ENCODE measurements at places on chromosomes 5 and 9.

DNA sequence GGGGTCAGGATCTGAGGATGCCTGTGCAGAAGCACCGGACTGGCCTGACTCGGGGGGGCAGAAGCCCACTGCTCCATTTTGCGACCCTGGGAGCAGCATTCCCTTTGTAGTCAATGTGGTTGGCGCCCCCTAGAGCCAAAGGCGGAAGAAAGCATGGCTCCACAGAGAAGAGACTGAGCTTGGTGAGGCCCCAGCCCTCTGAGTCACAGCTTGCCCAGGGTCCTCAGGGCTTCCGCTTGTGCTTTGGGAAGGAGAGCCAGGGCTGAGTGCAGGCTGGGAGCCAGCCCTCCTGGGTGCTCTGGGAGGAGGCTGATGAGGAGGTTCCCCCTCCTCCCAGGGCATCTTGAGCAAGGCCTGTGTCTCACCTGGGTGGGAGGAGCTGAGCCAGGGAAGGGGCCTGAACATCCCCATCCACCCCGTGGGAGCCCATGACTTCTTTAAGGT lies 5.5 kb upstream of the AQP3 start:
- DNase-seq, result peak; percentile 40

DNA sequence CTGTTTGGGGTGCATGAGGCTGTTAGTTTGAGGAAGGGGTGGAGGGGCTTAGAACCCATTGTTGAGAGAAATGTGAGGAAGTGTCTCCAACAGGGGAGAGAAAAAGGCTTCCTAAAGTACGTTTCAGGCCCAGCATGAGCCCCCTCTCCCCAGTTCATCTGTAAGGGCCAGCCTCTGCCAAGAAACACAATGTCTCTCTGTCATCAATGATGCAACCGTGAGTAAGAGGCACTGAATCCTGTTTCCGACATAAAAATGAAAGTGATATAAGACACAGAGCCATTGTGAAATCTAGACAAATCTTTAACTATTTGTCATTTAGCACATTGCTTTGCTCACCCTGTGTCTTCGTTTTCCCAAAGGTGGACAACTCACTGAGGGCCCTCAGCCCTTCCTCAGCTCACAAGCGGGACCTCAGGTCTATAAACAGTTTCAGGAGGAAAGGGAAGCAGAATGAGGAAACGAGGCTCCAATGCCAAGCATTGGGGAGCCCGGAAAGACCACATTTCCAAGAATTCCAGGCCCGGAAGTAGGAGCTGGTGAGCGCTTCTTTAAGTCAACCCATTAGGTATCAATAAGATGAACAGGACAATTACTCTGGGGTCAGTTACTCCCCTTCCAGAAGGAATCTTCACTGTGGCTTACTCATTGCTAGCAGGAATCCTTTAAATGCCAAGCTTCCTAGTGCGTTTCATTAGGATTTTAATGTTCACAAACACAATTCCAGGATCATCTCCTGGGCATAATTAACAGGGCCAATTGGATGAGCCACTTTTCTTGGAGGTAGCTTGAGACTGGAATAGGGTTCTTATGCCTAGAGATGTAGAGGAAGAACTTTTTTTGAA lies 59.0 kb upstream of the KLF4 start:
- DNase-seq, result no peak

DNA sequence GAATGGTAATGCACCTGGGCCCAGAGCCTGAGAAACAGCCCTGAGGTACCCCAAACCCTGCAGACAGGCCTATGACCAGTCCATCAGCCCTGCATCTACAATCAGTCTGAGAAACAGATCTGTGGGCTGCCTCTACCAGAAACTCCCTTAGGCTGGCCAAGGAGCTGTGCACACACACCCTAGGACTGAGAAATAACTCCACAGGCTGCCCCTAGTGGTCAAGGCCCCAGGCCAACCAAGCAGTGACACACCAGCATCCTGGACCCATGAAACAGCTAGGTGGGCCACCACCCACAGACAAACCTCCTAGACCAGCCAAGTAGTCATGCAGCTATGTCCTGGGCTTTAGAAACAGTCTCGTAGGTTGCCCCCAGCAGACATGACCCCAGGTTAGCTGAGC lies 253.6 kb upstream of the VLDLR start:
- no peak for DNase-seq

- DNase-seq, result no peak
Measured at GRCh38 chr5:82058710-82059109, 86.9 kb downstream of the ATG10 start.

GRCh38 chr5:73264631-73265030 lies 91.6 kb downstream of the TMEM174 start:
- DNase-seq, result no peak

GRCh38 chr9:22079873-22080341 lies 70.8 kb upstream of the CDKN2B start:
- no peak for DNase-seq

GRCh38 chr9:122248448-122248865 lies 16.2 kb downstream of the RBM18 start:
- DNase-seq, result no peak

DNA sequence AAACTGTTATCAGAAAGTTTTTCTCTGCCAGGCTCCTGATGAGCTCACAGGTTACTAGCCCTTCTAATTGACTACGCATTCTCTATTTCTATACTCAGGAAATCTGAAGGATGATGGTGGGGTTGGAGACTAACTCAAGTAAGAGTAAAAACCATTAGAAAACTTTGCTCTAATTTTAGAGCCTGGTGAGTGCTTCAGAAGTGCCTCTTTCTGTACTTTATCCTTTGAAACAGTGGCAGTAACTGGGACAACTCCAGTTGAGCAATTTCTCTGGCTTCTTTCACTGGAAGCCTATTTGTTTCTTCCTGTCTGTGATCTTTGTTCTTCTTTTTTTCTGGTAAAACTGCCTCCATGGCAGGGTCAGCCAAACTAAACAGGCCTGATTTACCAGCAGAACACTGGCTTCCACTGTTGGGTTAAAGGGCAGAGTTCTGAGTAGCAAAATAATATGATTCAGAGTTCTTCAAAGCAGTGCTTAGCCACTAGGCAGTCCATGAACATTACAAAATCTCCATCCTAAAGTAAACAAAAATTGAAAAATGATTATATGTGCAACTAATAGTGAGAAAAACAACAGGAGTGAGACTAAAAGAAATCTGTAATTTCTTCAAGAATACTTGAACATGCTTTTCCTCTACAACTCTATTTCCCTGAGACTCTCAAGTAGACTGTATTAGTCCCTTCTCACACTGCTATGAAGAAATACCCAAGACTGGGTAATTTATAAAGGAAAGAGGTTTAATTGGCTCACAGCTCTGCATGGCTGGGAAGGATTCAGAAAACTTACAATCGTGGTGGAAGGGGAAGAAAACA lies 79.8 kb downstream of the MROH2B start:
- no peak for DNase-seq

- DNase-seq, result no peak
Measured at GRCh38 chr5:146059460-146060220, 45.7 kb downstream of the PLAC8L1 start.

GRCh38 chr5:141835928-141836670 lies 42.1 kb downstream of the PCDH1 start:
- DNase-seq, result no peak

DNA sequence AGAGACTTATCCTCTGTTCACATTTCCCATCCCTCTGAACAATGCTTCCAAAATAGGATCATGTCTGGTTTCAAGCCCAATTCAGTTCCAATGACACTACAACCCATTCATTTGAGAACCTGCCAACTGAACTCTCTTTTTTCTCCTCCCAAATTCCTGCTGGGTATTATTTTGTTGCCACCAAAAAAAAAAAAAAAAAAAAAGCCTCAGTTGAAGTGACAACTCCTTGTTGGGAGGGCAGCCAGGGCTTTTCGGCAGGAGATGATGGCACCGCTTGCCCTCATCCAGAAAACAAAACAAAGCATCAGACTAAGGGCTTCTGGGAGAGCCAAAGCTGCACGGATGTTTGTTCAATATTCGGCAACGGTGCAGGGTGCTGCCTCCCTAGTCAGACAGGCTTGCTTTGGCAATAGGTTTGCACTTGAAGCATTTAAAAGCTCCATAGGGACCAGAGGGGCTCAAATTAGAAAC lies 30.6 kb upstream of the TRIM32 start:
- no peak for DNase-seq

- no peak for DNase-seq
Measured at GRCh38 chr9:36742264-36742663, 169.6 kb downstream of the MELK start.

DNA sequence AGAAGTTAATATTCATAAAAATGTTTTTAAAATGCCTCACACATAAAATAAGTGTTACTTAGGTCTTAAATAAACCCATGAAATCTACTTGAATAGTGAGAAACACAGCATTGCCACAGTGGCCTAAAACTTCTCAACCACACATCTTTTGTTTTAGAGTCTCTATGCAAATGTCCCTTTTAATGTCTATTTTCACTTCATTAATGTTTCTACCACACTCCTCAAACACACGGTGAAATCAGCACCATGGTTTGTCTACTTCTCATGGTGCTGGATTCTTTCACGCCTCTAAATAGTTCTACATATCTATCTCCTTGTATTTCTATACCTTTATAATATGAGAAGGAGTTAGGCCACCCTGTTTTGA lies 111.2 kb downstream of the EDIL3 start:
- DNase-seq, result no peak

DNA sequence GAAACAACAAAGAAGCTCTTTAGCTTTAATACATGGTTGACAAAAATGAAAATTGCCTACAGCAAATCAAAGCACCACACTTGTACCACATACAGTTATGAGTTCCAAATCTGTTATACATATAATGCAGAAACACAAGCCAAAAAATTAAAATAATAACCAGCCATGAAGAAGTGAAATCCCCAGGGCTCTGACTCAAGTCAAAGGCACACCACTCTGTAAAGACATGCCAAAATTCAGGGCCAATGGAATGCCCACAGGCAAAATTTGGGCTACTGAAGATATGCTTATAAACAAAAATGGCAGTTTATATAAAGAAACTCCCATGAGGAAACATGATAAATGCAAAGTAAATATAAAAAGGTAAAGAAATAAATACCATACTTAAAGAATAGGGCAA lies 29.0 kb downstream of the THBS4 start:
- DNase-seq, result no peak

DNA sequence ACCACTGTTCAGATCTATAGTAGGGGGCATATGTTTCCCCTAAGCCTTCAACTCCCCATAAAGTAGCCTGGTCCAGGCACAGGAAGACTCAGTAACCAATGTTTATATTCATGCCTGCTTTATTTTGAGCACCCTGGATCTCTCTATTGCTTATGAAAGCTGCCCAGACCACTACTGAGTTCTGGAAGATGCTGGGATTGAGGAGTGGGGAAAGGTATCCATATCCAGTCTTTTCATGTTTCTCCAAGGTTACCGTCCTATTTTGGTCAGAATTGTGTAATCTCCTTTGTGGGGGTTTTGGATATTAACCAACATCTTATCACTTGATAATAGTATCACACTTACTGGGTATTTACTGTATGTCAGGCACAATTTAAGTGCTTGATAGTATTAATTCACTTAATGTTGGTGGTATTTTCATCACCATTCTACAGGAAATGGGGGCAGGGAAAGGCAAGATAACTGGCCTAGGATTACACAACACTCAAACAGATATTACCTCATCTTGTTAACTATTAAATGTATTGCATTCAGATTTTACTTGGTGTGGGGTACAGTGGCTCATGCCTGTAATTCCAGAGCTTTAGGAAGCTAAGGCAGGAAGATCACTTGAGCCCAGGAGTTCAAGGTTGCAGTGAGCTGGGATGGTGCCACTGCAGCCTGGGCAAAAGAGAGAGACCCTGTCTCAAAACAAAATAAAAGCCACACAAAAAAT lies 36.3 kb downstream of the RUSC2 start:
- no peak for DNase-seq

- DNase-seq, result no peak
Measured at GRCh38 chr9:72680593-72681282, 159.3 kb downstream of the TMC1 start.

GRCh38 chr9:8980496-8981013 lies 1181.0 kb upstream of the DMAC1 start:
- no peak for DNase-seq

GRCh38 chr9:437574-438001 lies 222.9 kb downstream of the DOCK8 start:
- DNase-seq, result no peak

DNA sequence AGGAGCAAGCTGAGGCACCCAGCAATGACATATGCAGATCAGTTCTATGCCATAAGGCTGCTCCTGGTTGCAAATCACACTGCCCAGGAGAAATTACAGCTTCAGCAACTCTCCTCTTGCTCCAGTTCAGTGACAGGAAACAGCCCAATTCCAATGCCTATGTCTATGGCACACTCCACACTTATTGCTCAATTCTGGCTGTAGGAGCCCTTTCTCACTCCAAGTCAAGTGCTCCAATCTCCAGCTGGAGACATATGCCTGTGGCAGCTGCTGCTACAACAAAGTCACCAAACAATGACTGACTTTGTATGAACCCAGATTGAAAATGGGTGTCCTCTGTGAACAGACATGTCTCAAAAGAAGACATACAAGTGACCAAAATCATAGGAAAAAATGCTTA lies 31.8 kb upstream of the PLCXD3 start:
- no peak for DNase-seq

DNA sequence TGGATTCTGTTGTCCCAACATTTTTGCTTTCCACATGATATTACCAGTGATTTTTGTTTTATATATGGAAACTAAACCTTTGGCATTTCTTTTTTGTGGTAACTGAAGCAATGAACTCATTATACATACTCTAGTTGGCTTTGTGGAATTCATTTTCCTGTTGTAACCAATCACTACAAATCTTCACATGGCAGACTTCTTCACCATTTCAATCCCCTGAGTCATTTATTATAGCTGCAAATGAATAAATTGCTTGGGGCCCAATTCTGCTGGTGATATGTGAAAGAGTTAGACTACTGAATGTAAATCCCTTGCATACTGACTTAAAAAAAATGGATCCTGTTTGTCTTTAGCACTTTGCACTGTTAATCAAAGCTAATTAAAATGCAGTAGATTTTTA lies 1709.6 kb upstream of the WWC1 start:
- DNase-seq, result no peak

DNA sequence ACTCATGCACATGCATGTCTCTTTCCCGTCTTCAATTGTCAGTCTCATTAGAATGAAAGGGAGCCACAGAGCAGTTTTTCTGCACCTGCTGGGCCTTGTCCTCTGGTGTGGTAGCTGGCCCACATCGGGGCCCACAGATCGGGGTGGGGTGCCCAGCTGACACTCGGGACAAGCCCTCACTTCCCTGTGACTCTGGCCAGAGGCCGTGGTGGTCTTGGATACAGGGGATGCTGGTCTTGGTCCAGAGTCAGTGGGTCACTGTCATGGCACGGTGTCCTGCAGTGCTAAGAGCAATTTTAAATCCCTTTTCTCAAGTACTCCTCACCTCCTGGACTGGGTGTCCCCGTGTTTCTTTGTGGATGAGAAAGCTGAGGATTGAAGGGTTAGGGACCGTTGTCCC lies 193.2 kb downstream of the CACNA1B start:
- no peak for DNase-seq

GRCh38 chr9:107749787-107750444 lies 260.3 kb upstream of the KLF4 start:
- DNase-seq, result no peak
